ENCODE measurements at places on chromosomes 6 and 20. TPM values are rescaled to one million over a fixed set of nuclear protein-coding genes. Genes with fewer than 3 reads are reported as not detected.

The SF3B5 gene
- total RNA-seq: 214 TPM

- no peak for DNase-seq
Measured at GRCh38 chr6:25685251-25685650, 33.2 kb downstream of the SCGN start.

GRCh38 chr6:25354078-25354932, 75.1 kb downstream of the CARMIL1 start:
- DNase-seq: no peak

- no peak for DNase-seq
Measured at GRCh38 chr6:29948277-29948676, 5.9 kb downstream of the HLA-A start.

DNA sequence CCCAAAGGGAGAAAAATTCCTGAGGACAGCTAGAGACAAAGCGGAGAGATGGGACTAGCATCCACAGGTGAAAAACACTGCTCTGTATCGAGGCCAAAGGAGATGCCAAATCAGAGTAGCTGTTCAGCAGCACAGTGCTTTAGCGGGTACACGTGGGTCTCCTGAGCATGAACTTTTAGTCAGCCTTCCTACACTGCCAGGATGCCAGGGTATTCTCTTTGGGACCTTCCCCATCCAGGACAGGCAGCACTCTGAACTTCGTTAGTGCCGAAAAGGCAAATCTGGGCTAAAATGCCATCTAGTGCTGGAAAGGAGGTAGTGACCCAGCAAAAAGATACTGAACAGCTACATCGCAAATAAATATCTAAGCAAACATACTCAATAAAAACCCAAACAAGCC, 64.9 kb downstream of the C6orf58 start:
- DNase-seq: peak; percentile 12

DNA sequence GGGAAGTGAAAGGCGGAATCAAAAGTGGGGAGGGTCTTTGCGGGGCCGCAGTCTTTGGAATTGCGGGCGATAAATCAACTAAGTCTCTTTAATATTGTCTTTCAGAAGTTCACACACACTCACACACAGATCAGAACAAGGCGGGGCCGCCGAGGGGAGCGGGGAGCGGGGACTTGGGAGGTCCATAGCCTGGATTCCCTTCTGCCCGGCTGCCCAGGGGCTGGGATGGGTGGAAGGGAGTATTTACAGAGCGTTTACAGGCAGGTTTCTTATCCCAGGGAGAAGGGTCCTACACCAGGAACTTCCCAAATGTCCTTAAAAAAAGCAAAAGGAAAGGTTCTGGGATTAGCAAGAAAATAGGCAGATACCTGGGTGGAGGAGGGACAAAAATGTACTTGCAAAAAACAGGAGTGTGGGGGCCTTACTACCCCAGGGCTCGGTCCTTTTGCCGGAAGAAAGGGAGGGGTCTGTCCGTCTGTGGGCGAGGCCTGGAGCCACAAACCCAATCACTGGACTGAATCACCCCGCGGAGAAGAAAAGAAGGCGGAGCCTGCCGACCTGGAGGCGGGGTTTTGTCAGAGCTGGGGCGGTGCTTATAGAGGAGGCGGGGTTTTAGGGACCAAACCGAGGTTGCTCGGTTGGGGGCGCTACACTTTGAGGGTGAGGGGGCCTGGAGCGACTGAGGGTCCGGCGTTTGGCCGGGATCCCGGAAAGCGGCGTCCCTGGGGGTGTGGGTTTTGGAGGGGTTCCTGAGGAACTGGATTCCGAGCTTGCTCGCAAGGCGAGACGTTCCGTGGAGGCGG, 3.2 kb downstream of the PRRT1 start:
- DNase-seq: no peak

GRCh38 chr6:12785921-12786320, 69.4 kb downstream of the PHACTR1 start:
- no peak for DNase-seq

All from G401 (cell line).